Stimulated activated effector memory CD8-positive, alpha-beta T cell treated with anti-CD3 and anti-CD28 coated beads, Interleukin-12 subunit alpha, Interleukin-12 subunit beta, amount 100 ng/mL, for 72 hours (primary cell): ENCODE measurements at places on chromosomes 2 and 18.

DNA sequence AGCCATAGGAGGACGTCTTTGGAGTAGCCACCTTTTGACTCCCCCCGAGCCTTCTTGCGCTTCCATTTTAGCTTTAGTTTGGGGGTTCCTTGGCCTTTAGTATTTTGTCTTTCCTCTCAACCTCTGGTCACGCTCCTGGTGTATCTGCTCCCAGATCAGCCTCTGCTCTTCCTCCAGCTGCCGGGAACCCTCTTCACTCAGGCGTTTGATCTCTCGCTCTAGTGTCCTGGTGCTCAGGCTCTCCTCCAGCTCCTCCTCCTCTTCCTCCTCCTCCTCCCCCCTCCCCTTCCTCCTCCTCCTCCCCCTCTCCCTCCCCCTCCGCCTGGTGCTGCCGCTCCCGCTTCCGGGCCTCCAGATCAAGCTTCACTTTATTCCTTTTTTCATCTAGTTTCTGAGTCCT lies 1082.3 kb upstream of the TMEFF2 start:
- DNase-seq: no peak

GRCh38 chr2:142989273-142990204 lies 112.1 kb downstream of the KYNU start:
- no peak for DNase-seq

- DNase-seq: no peak
Observed at GRCh38 chr2:189425676-189426075, 15.6 kb upstream of the WDR75 start.

DNA sequence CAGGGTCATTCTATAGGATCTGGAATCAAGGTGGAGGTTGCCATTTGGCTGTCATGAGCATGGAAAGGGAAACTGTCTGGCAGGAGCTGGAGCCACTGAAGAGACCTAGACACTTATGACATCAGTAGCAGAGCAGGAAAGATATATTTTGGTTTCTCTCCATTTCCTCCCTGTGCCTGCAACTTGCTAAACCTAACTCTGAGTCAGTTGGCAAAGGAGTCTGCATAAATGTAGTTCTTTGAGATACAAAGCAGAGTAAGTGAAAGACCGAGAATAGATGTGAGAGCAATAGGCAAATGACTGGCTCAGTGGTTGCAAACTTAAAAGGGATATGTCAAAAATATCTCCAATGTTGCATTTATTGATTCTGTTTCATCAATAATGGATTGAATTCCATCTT lies 757.7 kb downstream of the KCNJ3 start:
- DNase-seq: no peak

DNA sequence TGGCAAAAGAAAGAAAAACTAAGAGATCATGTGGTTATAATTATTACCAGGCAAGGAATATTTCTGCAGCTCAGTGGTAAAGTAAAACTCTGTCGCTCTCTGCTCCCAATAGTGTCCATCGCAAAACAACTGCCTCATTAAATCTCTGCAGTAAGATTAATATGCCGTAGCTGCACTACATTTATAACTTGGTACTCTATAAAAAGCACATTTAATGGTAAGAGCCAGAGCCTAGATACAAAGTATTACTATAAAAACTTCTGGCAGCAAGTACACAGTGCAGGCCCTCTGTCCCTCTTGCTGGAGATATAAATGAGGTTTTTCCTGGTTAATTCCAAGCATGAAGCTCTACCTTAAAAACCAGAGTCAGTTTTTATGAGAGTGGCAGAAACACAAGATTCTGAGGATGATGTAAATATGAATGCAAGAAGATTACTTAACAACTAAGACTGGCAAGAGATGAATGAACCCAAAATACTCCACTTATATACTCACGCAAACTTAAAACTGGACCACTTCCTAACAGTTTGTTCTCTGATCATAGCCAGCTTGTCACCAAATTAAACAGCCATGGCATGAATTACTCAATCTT lies 25.5 kb downstream of the ZNF521 start:
- DNase-seq: no peak

DNA sequence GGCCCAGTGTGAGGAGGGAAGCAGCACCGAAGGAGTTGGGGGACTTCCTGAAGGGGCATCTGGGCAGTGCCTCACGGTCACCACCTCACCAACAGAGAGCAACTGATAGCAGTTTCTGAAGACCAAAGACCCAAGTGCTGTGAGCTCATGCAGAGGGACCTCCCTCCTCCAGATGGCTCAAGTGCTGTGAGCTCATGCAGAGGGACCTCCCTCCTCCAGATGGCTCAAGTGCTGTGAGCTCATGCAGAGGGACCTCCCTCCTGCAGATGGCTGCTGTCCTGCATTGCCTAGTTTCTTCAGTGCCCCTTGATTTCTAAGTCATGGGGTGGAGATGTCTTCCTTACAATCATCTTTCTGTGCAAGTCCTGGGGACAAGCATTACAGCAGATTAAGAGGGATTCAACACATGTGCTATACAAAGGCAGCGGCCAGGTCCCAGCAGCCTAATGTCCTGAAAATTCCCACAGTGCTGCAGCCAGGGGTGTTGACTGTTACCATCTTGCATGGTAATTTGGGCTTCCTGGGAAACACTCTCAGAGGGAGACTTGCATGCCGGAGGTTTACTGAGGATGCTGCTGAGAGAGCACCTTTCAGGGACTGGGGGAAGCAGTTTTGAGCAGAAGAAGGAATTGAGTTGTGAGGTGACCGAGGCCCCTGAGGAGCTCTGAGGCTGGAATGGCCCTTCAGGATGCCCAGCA lies 409.3 kb downstream of the GALR1 start:
- no peak for DNase-seq
